ENCODE measurements at places on chromosomes 12 and 14.

- DNase-seq = no peak
These were observed 41.6 kb downstream of the NDUFA12 start for GRCh38 chr12:94961911-94962310.

DNA sequence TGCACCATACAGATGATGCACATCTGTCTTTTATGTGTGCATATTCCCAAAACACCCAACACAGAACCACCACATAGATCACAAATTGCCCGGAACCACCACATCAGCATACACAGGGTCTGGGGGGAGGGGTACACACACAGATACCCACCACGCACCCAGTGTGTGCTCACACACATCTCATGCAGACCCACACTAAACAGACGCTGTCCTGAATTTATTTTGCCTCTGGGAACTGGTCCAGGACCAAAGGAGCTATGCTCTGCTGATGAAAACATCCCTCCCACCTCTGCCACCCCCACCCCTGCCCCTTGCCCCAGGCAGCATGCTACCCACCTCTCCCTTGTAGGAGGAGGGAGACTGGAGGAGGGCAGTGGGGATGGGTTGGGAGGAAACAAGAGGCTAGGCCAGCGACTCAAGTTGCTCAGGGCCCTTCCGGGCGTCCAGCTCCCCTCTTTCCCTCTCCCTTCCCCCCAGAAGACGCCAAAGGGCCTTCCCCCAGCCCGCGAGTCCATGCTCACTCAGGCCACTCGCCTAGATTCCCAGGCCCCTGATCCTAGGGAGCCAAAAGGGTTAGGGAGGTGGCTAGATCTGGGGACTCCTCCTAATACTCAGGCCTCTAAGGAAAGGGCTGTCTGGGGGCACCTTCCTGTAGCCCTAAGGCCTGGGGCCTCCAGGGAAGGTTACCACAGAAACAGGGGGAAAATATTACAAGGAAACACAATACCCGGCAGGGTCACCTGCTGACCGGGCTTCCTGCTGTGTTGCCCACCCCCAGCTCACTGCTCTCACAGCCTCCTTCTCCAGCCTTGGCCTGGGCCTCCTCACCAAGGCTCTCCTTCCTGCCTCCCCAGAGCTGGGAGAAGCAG lies 3.1 kb downstream of the HDAC7 start:
- no peak for DNase-seq

DNA sequence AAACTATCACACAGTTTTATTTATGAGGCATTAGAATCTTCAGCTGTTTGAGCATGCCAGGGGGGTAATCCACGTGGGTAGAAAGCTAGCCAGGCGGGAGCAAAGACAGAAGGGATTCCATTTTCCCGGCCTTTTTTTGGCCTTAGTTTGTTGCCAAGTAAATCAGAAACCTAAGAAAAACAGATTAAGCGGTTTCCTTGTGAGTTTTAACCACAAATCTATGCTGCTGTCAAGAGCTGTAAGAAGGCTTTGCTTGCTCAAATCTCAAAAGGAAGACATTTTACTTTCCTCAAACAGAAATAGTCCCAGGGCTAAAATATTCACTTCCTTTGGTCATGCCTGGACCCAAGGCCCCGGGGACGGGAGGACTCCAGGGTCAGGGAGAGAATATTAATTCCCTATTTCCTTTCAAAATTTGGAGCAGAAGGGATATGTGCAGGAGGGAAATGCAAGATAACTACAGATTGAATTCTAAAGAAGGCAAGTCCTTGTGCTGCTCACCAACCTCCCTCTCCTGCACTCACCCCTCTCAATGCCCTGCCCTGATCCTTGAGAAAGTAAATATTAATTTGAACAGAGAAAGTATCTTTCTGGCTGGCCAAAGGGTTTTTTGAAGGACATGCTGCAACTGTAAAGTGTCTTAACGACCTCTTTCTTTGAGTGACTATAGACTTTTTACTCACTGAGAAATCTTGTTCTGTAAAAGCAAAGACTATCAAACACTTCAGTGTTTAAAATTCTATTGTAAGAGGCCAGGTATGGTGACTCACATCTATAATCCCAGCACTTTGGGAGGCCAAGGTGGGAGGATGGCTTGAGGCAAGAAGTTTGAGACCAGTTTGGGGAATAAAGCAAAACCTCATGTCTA lies 75.7 kb downstream of the HSD17B6 start:
- DNase-seq = no peak

GRCh38 chr14:76931631-76932402 lies 96.7 kb downstream of the IRF2BPL start:
- no peak for DNase-seq

DNA sequence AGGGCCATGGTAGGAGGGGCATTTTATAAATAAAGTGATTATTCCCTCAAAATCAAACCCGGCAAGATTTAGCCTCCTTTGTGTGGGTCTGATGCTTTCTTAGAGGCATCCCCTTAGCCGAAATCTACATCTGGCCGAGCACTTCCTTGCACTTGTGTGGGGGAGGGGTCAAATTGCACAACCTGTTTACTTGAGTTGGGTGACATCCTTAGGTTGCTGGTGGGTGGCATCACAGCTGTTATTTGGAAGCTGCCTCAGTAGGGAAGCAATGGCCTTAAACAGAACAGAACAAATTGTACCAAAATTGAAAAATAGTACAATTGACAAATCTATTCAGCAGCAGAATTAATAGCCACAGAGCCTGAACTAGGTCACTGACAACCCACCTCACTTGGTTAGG lies 546.1 kb downstream of the SNAPC1 start:
- no peak for DNase-seq

DNA sequence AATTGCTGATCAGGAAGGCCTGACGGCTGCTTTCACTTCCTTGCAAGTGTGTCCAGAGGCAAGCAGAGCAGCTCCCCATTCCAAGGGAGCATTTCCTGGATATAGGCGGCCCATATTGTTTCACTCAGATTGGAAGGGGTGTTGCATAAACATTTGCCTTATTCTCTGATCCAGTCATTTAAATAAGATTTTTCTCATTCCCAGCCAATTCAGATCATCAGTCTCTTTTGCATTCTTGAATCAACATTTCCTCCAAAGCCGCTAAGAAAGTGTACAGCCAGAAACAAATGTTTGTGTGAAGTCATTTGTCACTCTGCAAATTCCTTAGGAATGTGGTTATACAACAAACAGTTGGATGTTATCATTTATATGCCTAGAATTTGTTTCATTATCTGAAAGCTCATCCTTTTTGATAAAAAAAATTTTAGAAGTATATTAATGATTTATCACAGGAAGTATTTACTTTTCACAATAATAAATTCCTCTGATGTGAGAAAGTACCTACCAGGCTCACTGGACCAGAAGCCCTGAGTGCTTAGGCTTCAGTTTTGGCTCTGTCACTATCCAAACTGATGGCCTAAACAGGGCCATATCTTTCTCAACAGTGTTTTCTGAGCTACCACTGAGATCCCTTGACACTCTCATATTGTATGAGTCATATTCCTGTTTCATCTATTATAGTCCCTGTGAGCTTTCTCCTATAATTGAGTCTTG lies 379.6 kb downstream of the CCDC91 start:
- DNase-seq = peak; percentile 59

DNA sequence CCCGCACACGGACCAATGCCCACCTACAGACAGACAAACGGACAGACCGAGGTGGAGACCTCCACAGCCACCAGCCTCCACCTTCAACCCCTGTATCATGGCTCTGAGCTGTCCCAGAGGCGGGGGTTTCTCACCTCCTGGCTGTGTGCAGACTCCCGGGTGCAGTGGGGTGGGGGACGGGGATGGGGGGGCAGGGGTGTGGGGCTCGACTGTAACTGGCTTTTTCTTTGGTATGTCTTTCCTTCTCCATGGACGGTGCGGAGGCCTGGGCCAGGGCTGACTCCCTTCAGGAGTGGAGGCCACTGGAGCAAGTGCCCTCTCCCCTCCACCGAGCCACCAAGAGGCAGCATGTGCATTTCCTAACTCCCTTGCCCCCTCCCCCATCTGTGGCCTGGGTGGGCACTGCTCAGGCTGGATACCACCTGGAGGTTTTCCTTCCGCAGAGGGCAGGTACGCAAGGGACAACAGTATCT lies 122.6 kb downstream of the ESRRB start:
- DNase-seq = no peak

DNA sequence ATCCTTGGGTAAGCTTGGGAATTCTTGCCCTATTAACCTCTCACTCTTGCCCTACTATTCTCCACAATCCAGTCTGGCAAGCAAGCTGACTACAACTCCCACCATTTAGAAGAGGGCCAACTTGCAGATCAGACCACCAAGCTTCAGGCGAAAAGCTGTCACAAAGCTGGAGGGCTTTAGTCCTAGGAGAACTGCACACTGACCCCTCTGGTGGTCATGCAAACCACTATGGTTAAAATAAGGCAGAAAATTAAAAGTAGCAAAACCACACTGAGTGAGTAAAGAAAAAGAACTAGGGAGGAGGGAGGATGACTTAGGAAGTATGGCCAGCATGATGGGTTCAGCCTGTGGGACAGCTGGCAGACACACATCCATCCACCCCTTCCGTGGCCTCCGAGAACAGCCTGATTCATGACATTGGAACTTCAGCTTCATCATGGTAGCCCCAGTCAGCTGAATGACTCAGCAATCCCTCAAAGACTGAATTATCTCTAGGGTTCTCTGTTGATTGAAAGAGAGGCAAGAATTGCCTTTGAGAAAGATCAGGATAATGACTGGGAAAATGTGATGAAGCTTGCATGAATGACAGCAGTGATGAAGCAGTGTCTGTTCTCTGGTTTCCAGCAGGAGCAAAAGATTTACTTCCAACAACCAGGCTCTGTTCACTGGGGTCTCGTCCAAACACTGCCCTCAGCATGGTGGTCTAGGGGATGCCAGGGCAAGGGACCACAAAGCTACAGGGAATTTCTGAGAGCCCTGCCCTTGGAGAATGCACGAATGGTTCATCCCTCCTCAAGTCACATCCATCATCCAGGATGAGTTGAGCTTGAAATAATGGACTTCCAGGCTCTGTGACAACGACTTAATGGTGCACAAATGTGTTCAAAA lies 24.4 kb downstream of the PITPNM2 start:
- DNase-seq = no peak

DNA sequence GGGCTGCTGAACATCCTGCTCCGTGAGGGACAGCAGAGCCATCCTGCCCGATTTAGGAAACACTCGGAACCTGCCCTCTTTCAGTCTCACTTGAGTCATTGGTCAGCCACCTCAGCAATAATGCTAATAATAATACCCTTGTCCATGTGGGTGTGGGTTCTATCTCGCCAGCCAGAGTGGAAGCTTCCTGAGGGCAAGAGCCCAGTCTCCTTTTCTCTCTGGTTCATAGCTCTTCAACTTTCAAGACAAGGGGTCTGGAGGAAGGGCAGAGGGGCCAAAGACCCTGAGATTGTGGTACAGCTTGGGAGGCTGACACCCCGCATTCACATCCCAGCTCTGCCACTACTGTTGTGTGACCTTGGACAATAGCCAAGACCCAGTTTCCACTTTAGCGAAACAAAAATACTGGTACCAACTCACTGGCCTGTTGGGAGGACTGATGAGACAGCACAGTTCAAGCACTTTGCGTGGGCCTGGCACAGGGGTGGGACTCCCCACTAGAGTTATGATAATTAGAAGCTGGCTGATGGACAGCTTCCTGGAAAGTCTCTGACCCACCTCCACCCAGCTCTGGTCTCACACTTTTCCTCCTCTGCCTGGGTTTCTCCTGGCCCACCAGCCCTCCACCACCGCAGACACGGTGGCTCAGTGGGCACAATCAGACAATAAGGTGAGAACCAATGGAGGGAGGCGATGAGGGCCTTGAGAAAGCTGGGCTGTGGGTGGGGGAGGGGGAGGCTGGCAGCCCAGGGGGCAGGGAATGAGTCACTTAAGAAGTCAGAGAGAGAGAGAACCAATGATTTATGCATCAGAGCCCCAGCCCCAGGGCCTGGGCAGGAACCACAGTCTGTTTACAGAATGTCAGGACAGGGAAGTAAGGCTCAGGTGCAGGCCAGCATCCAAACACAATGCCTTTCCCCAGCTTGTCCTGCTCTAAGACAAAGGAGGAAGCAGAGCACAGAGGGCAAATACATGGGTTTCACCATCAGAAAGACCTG lies 9.6 kb downstream of the FAIM2 start:
- DNase-seq = peak; percentile 40

DNA sequence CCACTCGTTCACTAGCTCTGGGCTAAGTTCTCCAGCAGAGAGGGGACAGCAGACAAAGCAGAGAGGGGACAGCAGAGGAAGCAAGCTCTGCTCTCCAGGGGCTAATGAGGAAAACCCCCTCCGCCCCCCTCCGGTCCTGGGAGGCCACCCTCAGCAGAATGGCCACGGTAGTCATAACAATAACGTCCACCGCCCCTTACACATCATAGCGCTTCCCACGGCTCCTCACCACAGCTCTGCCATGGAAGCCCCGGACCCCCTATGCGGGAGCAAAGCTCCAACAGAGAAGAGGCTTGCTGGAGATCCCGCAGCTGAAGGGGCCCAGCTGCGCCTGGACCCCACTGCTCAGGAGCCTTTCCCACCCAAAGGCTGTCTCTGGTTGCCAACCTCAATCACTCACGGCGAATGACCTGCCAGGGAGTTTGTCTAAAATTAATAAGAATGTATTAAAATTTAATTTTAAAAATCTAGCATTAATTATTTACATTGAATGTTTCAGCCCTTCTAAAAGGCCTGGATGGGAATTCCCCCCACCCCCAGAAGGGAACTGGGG lies 17.4 kb downstream of the BEGAIN start:
- no peak for DNase-seq

DNA sequence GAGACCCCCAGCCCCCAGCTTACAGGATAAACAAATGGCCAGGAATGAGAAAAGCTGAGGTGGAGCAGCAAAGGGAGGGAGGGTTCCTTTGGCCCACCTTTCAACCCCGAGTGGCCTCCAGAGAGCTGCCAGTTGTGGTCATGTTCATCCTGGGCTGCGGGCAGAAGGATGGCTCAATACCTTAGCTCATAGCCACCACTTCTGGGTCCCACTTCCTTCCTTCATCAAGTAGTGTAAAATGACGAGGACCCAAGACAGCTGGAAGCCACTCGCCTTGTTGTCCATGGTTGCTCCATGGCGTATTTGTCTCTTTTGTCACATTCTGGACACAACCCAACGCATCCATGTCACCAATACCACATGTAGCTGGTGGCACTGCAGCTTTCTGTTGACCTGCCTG lies 24.2 kb downstream of the CRACR2A start:
- no peak for DNase-seq

DNA sequence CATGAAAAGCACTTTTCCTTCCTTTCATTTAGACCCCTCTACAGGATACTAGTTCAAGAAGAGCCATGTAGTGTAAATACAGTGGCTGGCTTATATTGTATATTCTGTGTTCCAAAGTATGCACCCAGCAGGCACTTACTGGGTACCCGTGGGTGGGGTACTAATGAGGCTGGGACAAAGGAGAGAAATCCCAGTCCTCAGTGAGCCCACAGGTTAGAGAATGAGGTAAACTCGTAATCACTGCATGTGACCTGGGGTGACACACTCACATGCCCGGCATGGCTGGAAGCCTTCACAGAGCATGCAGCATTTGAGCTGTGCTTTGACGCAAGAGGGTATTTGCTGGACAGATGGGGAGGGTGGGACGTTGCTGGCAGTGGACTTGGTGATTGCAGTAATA lies 17.1 kb downstream of the SLC24A4 start:
- DNase-seq = no peak

DNA sequence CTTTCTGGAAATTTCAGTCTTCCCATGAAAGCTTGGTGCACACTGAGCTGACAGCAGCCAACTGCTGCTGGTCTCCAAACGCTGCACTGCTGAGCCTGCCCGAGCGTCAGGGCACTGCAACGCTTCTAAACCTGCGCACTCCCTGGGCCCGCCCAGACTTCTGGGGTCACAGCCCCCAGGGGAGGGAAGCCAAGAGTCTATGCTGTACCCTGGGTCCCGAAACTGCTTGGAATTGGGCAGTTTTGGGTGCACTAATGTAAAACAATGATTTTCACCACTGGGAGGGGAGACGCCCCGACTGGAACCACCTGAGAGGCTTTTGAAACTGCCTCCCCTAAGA lies 32.0 kb downstream of the CCDC92 start:
- DNase-seq = no peak

- DNase-seq = no peak
These were observed 11.2 kb upstream of the LRIG3 start for GRCh38 chr12:58931518-58931917.

Measured in epithelial cell of proximal tubule (primary cell).